ENCODE measurements at places on chromosomes 13 and 19. TPM values are rescaled to one million over a fixed set of nuclear protein-coding genes. Genes with fewer than 3 reads are reported as not detected.

ZNF90 gene
- total RNA-seq = 4.7 TPM

GRK1 gene
- total RNA-seq = not detected

DNA sequence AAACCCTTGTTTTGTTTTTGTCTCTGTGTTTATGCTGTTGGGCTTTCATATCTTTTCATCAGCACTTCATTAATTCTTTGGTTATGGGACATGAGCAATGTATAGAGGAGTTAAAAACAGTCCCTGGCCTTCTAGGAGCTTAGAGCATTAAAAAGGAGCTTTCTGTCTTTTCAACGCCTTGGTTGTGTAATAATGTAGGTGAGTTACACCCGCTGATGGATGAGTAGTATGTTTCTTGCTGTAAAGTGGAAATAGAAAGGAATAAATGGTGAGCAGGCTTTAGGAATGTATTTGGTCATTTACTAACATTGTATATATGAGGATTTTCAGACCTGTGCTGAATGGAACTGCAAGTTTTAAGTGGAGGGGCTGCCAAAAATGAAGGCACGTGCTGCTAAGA, 121.5 kb upstream of the RNF113B start:
- no peak for DNase-seq

GRCh38 chr19:43105496-43105895, 23.0 kb upstream of the PSG2 start:
- no peak for DNase-seq

GRCh38 chr19:12295191-12295590, 508 bp upstream of the ZNF44 start:
- DNase-seq = no peak

- no peak for DNase-seq
Observed at GRCh38 chr13:97266332-97266731, 44.2 kb downstream of the MBNL2 start.
